NCI-H510A treated with DMSO at 0.1 percent for 48 hours (cell line): ENCODE measurements at places on chromosomes 3 and 15.

GRCh38 chr15:42385206-42385979 is 26.1 kb downstream of the CAPN3 start:
- peak; percentile 53 for DNase-seq

- no peak for DNase-seq
These were observed 139.5 kb downstream of the MEIS2 start for GRCh38 chr15:36960947-36961227.

- DNase-seq, result no peak
These were observed 34.4 kb downstream of the TNK2 start for GRCh38 chr3:195873971-195874370.

- DNase-seq, result peak; percentile 67
These were observed 1.3 kb upstream of the PIGZ start for GRCh38 chr3:196969660-196970546.

DNA sequence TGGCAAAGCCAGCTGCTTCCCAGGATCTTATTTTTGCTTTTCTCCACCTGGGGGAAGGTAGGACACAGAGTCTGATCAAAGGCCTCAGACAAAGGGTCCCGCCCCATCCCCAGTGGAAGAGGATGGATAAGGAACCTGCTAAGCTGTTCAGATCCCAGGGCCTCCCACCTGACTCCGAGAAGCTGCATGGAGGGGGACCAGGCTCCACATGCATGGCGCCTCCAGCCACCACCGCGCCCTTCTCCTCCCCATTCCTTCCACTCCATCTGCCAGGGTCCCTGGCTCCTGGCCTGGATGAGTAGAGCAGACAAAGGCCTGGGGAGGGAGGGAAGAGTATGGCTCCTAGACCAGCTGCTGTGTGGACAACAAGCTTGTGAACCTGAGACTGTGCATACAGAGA is 20.0 kb upstream of the CRABP1 start:
- DNase-seq, result no peak

DNA sequence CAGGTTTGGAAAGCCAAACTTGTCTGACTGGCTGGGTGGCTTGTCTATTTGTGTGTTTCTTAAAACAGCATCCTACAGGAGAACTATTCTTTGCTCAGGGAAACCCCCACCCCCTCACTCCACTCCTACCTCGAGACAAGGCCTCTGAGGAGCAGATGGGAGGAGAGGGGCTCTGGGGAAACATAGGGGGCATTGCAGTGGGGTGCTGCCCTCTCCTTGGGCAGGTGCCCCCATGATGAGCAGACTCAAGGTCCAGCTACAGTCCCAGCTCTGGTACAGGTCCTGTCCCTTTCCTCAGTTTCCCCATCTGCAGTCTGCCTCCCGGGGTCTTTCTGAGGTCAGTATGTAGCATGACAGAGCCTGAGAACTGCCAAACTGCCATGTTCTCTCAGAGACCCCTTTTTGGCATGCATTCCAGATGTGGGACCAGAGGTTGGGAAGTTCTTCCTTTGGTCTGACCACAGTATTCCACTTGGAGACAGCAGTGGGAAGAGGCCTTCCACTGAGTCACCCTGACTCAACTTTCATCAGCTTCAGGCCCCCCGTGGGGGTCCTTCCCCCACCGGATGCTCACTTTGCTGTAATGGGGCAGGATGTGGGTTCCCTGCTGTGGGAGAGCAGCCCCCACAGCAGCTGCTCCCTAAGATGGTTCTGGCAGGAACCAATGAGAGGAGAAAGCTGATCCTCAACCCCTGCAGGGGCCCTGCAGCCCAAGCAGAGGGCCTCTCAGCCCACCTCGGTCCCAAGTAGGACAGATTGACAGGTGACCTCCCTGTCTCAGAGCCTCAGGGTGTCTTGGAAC is 32.3 kb upstream of the CYP11A1 start:
- no peak for DNase-seq

DNA sequence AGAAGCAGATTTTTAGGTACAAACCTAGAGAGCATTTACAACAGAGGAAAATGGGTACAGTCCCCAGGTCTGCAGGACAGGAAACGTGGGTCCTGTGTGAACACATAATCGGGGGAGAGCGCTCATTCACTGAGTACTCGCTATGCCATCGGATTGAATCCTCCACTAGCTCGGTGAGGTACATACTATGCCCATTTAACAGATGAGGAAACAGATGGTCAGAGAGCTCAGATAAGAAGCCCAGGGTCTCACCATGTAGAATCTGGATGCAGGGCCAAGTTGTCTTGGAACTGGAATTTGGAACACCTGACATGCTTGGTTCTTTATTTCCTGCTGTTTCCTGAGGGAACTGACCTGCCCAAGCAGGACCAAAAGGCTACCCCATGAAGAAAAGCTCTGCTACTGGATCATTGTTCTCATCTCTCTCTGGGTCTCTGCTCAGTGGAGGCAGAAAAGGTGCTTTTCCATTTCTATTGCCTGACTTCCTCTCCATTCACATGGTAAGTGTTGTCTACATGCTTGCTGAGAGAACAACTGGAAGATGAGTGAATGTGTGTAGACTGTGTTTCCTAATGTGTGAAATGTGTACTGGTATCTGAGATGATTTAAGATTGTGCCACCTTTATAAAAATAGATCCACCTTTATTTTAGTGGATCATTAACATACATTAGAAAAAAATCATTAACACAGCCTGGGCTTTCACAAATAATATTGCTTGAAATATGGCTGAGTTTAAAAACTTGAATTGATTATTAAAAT is 89.1 kb downstream of the TGFBR2 start:
- no peak for DNase-seq

- no peak for DNase-seq
These were observed 94.7 kb upstream of the RBMS3 start for GRCh38 chr3:29186131-29186599.
